Stimulated activated CD4-positive, alpha-beta T cell treated with anti-CD3 and anti-CD28 coated beads, Interleukin-15, amount 100 ng/mL, for 24 hours (primary cell): ENCODE measurements at places on chromosomes 2 and 18.

GRCh38 chr2:85854897-85855296, 33.9 kb downstream of the ST3GAL5 start:
- no peak for DNase-seq

GRCh38 chr2:159616286-159616701, at the start of gene BAZ2B:
BAZ2B (minus strand) TSS chr2:159616548; CDS start chr2:159478719, 137,829 bp downstream.
- no peak for DNase-seq

GRCh38 chr18:73270920-73271634, 403.3 kb upstream of the NETO1 start:
- no peak for DNase-seq

DNA sequence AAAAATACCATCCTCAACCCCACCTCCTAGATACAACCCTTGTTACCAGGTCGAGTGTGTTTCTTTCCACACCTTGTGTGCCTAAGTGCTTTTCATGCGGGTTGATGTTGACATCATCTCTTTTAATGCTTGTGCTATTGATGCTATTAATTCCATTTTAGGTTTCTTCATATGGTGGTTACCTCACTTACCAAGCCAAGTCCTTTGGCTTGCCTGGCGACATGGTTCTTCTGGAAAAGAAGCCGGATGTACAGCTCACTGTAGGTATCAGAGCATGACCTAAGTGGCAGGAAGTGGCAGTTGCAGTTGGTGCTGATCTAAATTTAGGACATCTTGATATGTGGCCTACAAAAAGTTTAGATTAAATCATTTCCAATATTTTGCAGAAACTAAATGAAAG, 149.9 kb upstream of the TTC39C start:
- peak; percentile 23 for DNase-seq

- DNase-seq, result no peak
These were observed 79.6 kb upstream of the CTLA4 start for GRCh38 chr2:203787979-203788378.

- peak; percentile 18 for DNase-seq
These were observed 110.8 kb upstream of the OTOS start for GRCh38 chr2:240250985-240251847.

GRCh38 chr2:230868947-230869913, 4.5 kb downstream of the ITM2C start:
- no peak for DNase-seq

DNA sequence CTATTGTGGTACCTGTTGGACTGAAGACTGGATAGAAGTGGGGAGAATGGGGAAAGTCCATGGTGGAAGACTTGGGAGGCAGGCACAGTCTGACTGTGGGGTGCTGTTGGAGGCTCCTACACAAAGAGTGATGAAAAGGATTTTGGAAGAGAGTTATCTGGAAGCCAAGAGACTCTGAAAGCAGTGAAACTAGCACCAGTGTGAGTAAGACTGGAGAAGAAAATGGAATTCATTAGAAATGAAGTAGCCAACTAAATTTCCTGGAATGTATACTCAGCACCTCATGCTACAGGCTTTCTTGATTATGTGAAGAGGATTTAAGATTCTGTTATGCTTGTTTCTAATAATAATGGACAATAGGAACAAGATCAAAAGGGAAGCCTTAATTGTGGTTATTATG, 27.7 kb downstream of the ELP2 start:
- no peak for DNase-seq

GRCh38 chr2:24077879-24078278, 1.8 kb upstream of the SF3B6 start:
- no peak for DNase-seq

DNA sequence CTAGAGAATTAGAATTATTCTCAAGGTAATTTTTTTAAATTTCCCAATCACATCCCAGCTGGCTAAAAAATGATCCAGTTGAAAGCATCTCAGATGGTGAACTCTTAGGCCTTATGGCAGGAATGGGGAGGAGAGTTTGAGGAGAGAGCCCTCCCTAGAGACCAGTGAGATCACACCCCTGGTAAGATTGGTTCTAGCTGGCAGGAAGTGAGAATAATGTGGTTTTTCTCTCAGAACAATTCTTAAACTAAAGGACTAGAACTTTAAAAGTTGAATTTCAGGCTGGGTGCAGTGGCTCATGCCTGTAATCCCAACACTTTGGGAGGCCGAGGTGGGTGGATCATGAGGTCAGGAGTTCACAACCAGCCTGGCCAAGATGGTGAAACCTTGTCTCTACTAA, 120.2 kb downstream of the MYO3B start:
- DNase-seq, result no peak

GRCh38 chr2:16081316-16082200, 141.2 kb downstream of the MYCN start:
- no peak for DNase-seq

DNA sequence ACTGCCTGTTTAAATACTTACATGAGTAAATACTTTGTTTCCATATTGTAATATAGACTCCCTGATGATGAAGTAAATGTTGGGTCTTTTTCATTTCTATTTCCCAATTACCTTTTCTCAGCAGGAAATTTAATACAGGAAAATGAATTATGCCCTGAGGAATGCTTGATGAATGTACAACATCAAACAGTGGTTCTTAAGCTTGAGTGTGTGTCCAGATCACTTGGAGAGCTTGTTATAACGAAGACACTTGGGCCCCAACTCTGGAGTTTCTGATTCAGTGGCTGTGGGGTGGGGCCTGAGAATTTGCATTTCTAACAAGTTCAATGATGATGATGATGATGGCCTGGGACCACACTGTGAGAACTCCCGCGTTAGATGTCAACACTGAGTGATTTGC, 7.1 kb upstream of the ME2 start:
- no peak for DNase-seq

- no peak for DNase-seq
These were observed 30.8 kb downstream of the LPIN1 start for GRCh38 chr2:11777066-11777782.

DNA sequence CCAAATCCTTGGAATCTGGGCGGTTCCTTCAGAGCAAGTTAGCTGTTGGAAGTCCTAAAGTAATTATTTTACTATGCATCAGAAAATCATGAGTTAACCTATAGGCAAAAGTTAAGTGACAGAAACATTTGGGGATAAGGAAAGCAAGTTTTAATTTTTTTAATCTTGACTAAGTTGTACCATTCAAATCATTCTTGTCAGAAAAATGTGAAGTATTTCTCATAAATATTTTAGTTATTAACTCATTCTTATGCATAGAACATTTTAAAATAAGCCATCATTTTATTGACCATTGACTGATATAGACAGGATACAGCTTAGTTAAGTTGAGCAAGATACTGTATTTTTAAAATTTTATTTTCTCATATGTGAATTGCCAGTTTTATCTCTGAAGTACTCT, 98.2 kb upstream of the FOSL2 start:
- no peak for DNase-seq

DNA sequence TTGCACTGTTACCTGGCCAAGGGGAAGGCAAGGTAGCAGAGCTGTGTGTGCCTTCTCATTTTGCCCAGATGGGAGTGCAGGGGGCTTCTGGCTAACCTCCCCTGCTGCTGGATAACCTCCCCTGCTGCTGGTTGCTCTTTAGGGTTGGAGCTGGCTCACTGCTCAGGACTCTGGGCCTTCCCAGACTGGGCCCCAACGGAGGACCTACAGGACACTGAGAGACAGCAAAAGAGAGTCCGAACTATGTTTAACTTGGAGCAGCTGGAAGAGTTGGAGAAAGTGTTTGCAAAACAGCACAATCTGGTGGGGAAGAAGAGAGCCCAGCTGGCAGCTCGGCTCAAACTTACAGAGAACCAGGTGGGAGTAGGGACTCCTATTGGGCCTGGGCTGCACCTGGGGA, 5.8 kb upstream of the SMYD5 start:
- DNase-seq, result no peak

DNA sequence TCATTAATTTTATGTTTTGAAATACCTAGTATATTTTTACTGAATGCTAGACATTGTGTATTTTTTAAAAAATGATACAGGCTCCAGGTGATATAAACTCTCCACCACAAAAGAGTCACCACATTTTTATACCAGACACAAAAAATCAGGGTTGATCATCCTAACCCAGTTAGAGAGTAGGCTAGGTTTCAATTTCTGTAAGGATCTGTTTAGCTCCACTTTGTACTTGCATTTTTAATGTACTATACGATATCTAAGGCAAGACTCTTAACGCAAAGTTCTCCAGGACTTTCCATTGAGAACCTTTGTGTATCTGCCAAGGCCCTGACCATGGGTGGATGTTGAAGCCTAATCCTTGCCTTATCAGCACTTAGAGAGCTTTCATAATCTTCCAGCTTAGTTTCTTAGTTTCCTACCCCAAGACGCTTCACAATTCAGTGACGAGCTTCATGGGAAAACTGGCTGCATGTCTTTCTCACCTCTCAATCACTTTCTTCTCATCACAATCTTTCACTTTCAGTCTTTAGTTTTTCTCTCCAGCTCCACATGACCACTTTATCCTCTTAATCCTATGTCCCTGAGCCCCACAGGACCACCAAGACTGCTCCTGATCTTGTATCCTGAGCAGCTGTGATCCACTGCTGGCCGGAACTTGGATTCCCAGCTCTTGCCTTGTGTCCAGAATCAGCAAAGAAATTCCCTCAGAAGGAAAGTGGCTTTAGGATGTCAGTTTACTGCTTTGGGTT, 635.8 kb downstream of the RNF144A start:
- DNase-seq, result peak; percentile 23

GRCh38 chr2:99480390-99480789, 9.4 kb downstream of the REV1 start:
- no peak for DNase-seq

- no peak for DNase-seq
These were observed 226.0 kb upstream of the TANK start for GRCh38 chr2:160934263-160934662.

DNA sequence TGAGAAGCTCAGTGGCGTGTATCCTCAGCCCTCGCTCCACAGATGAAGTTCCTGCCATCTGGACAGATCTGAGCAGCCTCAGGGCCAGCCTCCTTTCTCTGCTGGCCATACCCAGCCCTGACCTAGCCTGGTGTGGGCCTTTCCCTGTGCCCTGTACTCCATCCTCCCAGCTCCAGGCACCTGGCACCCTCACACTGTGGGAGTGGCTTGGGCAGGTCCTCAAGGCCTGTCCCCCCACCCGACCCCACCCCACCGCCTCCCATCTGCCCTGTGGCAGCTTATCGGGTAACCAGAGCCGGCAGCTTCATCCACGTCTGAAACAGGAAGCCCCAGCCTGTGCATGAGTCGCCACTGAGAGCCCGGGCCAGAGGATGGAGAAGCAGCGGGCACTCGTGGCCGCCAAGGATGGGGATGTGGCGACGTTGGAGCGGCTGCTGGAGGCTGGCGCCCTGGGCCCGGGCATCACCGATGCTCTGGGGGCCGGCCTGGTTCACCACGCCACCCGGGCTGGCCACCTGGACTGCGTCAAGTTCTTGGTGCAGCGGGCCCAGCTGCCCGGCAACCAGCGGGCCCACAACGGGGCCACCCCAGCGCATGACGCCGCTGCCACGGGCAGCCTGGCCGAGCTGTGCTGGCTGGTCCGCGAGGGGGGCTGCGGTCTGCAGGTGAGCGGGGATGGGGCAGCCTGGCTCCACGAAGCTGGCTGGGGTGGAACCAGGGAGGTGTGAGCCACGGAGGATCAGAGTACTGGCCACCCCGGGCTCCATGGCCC, at the start of gene ESPNL:
TSS of gene ESPNL (plus strand) at position 292 of the 772 bp plus-strand sequence. CDS start at position 372, 80 bp downstream.
- DNase-seq, result no peak

GRCh38 chr2:5546181-5546580, 146.0 kb upstream of the SOX11 start:
- DNase-seq, result no peak

- no peak for DNase-seq
These were observed 65.3 kb upstream of the RIT2 start for GRCh38 chr18:43180814-43181213.

- DNase-seq, result peak; percentile 24
These were observed 65.9 kb upstream of the SH3RF3 start for GRCh38 chr2:109062859-109063700.

DNA sequence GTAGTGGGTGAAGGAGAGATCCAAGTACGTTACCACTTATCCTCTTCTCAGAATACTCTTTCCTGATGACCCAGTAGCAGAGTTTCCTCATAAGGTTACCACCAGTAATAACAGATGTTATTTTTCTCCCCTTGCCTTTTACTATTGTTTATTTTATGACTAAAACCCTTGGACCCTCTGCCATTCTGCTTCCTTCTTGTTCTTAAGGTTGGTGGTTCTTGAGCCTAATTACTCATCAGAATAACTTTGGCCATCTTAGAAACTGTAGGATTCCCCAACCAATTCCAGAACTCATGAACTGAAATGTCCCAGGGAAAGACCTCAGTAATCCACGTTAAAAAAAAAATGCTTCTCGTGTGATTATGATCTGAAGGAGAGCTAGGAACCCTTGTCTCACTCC, 64.9 kb downstream of the CHST9 start:
- no peak for DNase-seq

DNA sequence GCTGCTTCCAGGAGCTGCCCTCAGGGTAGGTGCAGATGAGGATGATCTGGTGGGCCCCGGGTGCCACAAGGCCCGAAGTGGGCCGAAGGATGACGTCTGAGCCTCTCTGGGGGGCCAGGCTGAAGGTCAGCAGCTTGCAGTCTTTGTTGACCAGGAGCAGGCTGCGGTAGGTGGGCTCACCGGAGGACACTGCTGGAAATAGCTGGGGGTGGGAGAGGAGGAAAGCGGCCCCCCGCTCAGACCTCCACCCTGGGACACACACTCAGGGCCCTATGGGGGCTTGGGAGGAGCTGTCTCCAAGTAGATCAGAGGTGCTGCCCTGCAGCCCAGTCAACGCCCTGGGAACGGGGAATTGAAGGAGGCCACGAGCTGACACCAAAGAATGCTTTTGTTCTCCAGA, 17.3 kb downstream of the CFAP65 start:
- DNase-seq, result no peak
